ENCODE measurements at places on chromosomes 3 and 15.

DNA sequence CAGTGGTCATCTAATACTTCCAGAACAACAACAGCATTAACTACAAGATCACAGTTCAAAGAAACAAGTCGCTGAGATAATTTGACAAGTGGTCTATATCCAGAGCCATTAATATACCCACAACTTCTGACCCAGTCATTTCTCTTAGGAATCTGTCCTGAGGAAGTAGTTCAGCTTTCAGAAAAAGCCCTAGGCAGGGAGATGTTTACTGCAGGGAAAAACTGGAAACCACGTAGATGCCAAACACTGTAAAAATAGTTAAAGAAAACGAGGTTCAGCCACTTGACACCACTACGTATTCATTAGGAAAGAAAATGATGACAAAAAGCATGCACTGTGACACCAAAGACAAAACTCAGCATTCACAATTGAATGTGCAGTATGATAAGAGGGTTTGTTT, 22.3 kb upstream of the CDCP1 start:
- DNase-seq, result no peak

GRCh38 chr15:67509918-67510317, 11.0 kb upstream of the C15orf61 start:
- no peak for DNase-seq

- DNase-seq, result no peak
These were observed 90.4 kb downstream of the WWTR1 start for GRCh38 chr3:149567381-149567780.

- DNase-seq, result no peak
These were observed 112.7 kb downstream of the CHSY1 start for GRCh38 chr15:101138913-101139880.

DNA sequence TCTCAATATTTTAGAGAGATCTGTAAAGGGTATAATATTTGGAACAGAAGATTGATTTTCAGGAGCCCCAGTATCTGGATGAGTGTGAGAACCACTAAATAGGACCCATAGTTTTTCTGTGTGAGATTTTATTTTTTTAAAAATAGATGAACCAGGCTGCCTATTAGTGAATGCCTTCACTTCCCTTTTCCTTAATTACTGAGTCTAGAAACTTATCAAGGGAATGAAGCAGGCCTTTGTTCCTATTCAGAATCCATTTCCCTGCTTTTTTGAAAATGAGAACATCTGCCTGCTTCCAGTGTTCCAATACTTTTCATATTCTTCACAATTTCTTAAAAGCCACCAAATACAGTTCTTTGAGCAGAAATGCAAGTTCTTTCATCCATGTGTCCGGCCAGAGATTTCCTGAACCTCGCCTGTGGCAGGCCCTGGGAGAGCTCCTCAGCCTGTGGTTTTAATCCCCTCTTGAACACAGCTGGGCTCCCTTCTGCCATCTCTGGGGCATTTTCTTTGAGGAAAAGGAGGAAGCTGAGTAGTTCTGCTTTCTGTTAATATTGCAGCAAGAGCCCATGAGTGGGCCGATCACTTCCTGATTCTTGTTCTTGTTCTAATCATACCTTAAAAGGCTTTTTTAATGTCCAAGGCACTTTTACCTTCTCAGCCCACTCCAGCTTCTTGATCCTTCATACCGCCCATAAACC, 4.7 kb downstream of the EHD4 start:
- DNase-seq, result no peak

DNA sequence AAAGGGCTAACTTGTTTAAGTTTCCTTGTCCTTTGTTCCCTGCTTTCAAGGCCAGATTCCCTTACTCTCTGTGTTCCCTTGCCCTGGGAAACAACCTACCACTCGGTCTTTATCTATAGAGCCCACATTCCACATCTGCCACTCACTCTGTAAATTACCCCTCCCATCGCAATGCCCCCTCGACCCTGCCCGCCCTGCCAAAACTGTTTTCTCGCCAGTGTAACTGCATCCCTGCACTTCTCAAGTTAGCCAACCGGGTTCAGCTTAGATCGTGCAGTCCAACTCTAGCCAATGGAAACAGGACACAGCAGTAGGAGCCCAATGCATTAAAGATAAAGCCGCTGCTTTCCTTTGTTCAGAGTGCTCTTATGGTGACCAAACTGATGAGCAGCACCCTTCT, 263.6 kb downstream of the TBL1XR1 start:
- no peak for DNase-seq

GRCh38 chr15:40014390-40014789, 24.6 kb downstream of the SRP14 start:
- DNase-seq, result no peak

GRCh38 chr3:170301405-170301804, 56.1 kb upstream of the SKIL start:
- DNase-seq, result no peak

DNA sequence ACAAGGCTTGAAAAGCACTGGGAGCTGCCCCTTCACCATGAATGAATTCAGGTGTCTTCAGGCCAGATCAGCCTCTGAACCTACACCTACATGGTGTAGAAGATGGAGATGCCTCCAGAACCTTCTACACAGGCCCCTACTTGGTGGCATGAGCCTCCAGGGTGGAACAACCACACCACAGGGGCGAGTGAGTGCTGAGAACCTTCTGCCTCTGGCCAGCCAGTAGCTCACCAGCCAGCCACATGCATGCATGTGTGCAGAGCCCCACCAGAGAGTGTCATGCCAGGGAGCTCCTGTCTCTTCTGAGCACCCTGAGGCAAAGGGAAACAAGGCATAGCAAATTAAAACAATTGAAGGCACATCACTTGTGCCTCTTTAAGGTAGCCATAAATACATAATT, 161.8 kb upstream of the TOPAZ1 start:
- no peak for DNase-seq

DNA sequence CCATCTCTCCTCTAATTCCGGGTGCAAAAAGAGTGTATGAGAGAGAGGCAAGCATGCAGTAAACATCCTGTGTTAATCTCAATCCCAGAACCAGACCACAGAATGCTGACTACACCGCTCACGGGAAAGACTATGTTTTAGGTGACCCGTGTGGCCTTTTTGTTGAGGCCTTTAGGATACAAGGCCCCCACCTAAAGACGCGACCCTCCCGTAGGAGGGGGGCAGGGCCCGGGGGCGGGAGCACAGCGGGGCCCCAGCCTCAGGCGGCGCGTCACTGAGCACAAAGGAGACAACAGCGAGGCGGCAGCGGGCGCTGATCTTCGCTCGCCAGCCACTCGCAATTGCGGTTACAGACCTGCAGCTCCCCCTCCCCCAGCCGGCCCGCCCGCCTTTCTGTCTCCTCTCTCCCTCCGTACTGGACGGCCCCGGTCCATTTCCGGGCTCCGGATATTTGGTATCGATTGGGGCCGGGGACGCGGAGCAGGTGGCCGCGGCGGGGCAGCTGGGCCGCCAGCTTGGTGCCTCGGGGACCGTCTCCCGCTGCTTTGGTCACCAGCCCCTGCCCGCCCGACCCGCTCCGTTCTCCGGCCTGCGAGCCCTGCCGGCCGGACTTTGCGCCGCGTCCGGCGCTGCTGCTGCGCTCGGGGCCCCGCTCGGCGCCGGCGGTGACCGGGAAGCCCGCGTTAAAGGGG, at the start of gene CCDC50:
CCDC50 (plus strand) TSS at position 433 of the 692 bp plus-strand sequence. CDS start 281 bp downstream, outside the sequence.
- DNase-seq, result no peak

GRCh38 chr15:90706394-90707327, 10.5 kb upstream of the BLM start:
- DNase-seq, result no peak

GRCh38 chr3:66443118-66443803, 57.6 kb downstream of the LRIG1 start:
- no peak for DNase-seq

DNA sequence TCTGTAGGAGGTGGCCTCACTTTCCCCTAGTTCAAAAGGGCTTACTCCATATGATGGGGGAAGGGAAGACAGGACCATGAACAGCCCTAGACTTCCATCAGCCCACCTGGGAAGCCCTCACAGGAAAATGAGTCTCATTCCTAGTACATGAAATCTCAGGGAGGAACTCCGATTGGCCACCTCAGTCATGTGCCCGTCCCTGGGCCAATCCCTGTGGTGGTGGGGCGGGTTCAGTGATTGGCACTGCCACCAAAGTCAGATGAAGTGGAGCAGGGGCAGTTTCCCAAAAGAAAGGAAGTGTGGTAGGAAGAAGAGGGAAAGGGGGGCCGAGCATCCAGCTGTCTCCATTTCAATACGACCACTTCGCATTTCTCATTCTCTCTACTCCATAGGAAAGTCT, 25.9 kb upstream of the GP9 start:
- DNase-seq, result no peak

DNA sequence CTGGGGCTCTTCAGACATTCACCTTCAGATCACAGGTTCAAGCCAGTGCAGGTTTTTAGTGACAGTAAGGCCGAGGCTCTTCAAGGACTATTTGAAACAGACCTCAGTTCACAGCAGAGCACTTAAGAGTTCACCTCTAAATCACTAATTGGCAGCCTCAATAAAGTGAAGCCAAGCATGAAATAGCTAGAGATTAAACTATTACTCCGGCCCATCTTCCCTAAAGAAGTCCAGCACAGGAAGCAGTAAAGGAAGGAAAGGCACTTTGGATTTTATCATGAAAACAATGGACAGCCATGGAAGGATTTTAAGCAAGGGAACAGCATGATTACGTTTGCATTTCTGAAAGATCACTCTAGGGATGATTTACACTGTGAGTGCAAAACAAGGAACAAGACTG, 27.6 kb upstream of the ARL6 start:
- no peak for DNase-seq

GRCh38 chr3:64801856-64802255, 114.1 kb upstream of the ADAMTS9 start:
- no peak for DNase-seq
